B cell (primary cell): ENCODE measurements at places on chromosomes 5 and 9.

- DNase-seq = no peak
Observed at GRCh38 chr5:162391833-162392232, 324.3 kb downstream of the GABRG2 start.

DNA sequence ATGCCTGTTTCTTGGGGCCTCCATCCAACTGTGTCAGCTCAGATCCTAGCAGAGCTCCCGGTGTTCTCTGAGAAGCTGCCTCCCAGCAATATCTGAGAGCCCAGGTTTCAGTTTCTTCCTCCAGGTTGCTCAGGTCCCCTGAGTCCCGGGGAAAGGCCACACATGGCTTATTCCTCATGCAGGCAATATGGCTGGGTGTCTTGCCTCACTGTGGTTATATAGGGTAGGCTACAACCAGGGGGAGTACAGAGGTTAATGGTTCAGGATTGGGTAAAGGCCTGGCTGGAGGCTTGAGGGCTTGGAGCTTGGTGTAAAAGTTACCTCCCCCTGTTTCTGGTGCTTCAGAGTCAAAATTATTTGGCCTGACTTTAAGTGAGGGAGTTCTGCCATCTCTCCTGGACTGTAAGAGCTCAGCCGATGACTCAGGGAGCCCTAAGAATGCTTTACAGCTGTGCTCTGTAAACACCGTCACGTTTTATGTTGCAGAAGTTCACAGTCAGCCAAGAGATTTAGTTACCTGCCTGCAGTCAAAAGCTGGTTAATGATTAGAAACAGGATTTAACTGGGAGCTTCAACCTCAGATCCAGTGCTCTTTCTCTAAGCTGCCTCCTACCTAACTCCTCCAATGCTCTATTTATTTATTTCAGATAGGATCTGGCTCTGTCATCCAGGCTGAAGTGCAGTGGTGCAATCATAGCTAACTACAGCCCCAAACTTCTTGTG, 24.3 kb upstream of the UBAP2 start:
- DNase-seq = no peak

GRCh38 chr5:180041301-180042274, 30.0 kb downstream of the RNF130 start:
- no peak for DNase-seq

DNA sequence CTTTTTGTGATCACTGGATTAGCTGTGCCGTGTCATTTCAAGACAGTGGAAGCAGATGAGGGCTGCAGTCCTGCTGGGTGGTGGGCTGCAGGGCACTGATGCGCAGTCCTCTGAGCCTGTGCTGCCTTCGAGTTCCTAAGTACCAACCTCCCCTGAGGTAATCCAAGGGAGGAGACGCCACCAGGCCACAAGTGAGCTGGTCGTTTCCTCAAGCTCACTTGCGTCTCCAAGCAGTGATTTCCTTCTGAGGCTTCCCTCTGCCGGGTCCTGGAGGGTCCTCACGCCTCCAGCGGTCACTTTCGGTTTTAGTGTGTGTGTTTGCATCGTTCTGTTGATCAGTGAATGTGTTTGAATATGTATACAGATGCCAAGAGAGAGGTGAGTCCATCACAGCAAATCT, 115.7 kb downstream of the TRIO start:
- peak; percentile 37 for DNase-seq

- DNase-seq = no peak
Observed at GRCh38 chr9:121684381-121685145, 33.1 kb downstream of the DAB2IP start.

GRCh38 chr9:135920973-135921585, 13.7 kb upstream of the CAMSAP1 start:
- DNase-seq = no peak

GRCh38 chr9:3541206-3541605, 15.4 kb upstream of the RFX3 start:
- DNase-seq = no peak

GRCh38 chr5:6202968-6203365, 175.4 kb downstream of the MED10 start:
- DNase-seq = no peak

GRCh38 chr9:108047264-108047663, 557.7 kb upstream of the KLF4 start:
- no peak for DNase-seq

DNA sequence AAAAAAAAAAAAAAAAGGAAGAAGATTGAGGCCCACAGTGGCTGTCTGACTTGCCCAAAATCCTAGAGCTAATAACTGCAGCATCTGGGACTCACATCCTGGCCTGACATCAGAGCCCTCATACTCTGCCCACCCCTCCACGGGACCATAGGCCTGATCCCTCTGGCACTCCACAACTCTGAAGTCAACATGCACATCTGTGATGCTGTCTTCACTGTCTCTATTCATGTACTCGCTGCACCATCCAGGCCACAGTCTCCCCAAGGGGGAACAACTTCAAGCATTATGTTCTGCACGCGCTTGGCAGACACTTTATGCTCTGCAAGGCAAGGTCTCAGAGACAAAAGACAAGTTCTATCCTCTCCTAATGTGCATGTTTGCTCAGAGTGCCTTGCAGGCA, 158.2 kb downstream of the SPOCK1 start:
- no peak for DNase-seq

DNA sequence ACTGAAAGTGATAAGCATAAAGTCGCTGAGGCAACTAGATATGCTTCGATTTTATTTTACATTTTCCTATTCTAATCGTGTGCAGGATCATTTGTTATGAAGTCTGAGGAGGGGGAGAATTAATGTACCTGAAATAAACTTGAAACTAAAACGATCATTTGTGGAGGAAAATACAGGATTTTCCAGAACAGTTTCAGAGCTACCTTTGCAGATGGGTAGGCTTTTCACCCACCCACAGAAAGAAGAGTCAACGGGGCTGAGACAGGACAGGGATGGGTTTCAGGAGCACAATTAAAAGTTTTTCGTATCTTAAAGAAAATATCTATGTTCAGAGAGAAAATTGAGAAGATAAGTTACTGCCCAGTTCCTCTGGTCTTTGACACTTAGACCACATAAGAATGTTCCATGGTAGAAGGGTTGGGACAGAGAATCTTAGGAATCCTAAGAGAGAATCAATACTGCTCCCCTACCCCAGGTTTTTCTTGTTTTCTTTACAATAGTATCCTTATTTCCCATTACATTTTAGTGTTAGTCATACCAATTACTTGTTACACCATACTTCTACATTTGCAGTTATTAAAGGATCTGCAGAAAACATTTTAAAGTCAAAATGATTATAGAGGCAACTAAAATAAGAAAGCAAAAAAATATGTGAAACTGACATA, 211.4 kb downstream of the DEPDC1B start:
- no peak for DNase-seq

- DNase-seq = no peak
Observed at GRCh38 chr5:14175381-14175780, 32.2 kb downstream of the TRIO start.

DNA sequence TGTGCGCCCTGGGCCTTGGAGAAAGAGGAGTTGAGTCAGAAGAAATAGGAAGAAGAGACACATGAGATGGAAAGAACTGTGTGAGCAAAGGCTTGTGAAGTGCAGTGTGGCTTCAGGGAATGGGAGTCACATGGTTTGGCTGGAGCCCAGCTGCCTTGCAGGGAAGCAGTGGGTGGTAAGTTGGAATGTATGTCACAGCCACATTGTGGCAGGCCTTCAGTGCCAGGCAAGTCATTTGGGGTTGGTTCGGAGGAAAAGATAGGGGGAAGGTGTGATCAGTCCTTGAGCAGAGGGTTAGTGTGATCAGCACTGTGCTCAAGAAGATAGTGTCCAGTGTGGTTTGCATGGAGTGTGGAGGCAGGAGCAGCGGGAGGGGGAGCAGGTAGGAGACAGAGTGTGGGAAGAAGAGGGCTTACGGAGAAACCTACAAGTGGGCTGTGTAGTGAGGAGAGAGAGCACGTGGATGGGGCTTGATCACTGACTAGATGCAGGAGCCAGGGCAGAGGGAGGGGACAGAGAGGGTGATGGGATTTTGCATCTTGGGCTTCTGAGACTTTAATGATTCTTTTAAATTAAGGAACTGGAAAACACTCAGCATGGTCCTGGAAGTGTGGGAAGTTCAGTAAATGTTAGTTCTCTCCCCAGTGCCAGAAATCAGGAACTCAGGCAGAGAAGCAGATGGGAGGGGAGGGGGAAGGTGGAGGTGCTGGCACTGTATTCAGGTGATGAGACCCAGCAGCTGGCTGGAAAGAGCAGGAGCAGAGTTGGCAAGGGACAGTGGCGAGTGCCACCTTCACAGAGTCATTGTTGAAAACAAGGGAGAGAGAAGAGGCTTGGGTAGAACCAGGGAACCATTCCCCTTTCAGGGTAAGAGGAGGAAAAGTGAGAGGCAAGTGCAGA, 46.6 kb downstream of the ARHGAP26 start:
- no peak for DNase-seq

GRCh38 chr5:82325996-82326395, 47.8 kb upstream of the RPS23 start:
- no peak for DNase-seq

DNA sequence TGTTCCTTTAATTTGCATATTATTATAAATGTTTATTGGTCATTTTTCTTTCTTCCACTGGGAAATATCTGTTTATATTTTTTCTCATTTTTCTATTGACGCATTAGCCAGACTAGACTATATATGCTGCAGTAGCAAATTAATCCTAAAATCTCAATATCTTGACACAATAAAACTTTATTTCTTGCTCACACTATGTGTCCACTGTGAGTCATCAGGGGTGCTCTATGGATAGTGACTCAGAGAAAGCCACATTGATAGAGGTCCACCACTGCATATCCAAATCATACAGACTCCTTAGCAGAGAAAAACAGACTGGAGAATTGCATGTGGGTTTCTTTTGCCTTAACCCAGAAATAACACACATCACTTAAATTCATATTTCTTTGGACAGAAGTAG, 20.8 kb downstream of the OR1L3 start:
- no peak for DNase-seq
